Fibroblast of gingiva (primary cell): ENCODE measurements at places on chromosomes 1 and 21.

DNA sequence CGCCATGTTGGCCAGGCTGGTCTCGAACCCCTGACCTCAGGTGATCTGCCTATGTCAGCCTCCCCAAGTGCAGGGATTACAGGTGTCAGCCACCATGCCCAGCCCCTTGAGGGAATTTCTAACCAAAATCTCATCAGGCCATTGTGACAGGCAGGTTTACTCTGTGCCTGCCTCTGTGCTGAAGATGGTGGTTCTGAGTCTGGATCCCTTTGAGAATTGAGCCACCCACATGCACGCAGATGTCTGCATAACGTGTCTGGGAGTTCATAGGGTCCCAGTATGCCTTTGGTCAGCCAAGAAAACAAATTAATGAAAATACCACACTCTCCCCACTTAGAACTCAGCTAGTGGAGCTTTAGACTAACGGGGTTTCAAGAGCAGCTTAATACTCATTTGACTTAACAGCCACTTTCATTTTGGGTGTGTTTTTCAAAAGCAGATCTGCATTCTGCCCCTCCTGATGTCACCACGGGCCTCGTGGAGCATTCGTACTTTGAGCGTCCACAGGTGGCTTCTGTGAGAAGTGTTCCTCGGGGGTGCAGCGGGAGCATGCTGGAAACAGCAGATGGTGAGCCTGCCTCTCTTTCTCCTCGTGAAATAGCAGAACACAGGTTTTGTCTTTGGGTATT is 45.3 kb downstream of the DIP2A start:
- DNase-seq = no peak

DNA sequence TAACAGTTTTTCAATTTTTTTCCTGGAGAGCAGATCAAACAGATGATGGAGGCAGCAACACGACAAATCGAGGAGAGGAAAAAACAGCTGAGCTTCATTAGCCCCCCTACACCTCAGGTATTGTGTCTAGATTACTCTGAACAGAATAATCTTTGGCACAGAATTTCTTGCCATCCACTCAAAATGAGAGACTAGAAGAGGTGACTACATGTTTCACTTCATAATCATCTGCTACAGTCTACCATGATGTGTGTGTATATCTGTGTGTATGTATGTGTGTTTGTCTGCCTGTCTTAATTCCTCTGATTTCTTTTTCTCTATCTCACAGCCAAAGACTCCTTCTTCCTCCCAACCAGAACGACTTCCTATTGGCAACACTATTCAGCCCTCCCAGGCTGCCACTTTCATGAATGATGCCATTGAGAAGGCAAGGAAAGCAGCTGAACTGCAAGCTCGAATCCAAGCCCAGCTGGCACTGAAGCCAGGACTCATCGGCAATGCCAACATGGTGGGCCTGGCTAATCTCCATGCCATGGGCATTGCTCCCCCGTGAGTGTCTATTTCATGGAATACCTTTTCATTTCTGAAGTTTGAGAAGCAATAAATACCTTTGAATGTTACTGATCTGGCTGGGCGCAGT is 11.4 kb downstream of the PRPF3 start:
- no peak for DNase-seq

GRCh38 chr1:199685369-199685768 is 342.1 kb upstream of the NR5A2 start:
- DNase-seq = no peak

DNA sequence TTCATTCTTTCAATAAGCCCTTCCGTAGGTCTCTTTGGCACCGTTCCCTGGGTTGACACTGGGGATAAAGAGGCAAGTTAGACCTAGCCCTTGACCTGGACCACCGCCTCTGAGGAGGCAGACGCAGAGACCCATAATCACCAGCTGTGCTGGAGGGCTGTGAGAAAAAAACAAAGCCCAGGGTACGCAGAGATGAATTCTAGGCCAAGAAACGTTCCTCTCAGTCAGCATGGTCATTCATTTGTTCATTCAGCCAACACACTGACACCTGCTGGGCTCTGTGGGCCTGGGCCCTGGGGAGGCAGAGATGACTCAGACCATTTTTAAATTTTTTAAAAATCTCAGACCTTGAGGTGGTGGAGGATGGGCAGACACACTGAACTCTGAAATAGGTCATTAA is 26.3 kb upstream of the TRABD2B start:
- DNase-seq = no peak

- DNase-seq = peak; percentile 65
Measured at GRCh38 chr1:202184750-202185460, 8.7 kb upstream of the LGR6 start.

DNA sequence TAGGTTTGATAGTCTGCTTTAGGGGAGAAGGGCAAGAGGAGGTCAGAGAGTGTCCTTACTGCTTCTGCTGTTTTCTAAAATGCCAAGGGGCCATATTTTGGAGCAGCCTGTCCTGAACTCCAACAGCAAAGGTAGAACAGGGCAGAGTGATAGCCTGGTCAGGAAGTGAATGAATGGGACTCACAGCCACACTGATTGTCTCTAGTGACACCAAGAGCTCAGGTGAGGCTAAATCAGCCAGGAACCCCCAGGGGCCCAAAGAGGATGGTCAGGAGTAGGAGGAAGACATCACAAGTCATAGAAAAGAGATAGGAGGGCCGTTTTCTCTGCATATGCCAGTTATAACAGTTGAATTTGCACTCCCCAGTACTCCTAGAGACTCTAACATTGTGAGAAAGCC is 97.4 kb upstream of the DUSP10 start:
- no peak for DNase-seq

DNA sequence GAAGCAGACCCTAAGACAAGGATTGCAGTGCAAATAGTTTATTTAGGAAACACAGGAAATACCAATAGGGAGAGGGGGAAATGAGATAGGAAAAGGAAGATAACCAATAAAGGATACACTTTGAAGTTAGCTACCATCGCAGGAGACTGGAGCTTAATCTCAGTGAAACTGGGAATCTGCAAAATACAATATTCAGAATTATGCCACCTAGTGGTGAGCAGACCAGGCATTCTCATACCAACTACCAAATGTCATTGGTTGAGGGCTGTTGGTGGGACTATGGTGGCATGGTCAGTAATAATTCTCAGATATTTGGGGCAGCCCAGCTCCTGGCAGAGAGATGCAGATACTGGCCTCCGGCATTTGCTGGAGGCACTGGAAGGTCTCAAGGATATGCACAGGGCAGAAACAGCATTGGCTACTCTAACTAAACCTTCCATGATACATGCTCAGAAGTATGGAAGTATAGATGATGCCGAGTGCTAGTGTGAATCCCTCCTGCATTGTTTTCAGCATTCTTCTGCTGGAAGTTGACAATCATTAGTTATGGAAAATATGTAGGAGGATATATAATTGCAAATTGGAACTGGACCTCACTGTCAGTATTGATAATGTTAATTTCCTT is 11.8 kb upstream of the ZFP69B start:
- DNase-seq = peak; percentile 13

GRCh38 chr1:154746622-154747299 is 123.3 kb downstream of the KCNN3 start:
- DNase-seq = no peak

DNA sequence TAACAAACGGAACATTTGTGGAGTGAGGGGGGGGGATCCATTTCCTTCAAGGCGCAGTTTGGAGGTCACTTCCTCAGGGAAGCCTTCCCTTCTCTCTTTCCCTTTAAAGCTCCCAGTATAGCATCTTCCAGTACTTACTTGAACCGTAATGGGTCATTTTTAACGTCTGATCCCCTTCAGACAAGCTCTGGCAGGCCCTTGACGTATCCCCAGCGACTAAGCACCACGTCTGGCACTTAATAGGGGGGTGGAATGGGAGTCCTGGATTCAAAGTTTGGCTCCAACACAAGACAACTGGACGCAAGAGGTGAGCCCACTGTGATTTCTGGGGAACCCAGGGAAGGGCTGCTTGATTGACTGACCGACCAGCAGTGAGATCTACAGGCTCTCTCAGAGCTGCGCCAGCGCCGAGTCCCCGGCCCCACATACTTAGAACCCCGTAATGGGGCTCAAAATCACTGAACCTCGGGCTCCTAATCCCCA is 441 bp downstream of the YARS1 start:
- DNase-seq = peak; percentile 26

DNA sequence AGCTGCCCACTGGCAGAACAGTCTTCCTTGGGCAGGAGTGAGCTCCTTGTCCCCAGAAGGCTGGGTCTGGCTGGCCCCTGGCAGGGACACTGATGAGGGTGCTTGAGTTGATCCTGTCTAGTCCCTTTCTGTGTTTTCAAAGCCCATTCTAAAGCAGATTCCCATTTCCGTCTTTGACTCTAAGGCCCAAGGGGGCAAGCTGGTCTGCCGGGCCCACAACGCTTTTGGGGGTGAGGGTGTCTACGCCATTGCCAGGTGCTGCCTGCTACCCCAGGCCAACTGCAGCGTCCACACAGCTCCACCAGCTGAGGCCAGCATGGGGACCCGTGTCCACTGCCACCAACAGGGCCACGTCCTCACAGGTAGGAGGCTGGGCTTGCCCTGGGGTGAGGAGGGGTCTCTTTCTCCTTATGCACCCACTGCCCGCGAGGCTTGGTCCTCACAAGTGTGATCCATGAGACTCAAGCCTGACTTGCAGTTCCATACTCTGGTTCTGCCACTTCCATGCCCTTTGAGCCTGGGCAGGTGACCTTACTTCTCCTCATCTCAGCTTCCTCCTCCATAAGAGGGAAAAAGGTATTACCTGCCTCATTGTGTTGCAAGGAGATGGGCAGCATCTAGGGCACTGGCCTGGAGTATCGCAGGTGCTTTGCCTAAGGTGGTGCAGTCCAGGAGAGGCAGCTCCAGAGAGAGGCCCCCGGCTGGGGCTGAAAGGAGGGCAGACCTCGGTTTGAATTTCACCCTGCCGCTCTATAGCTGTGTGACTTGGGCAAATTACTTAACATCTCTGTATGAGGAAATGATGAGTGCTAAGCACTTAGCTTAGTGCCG is 20.2 kb downstream of the PCSK9 start:
- no peak for DNase-seq

GRCh38 chr1:24505816-24506215 is 3.2 kb downstream of the RCAN3 start:
- no peak for DNase-seq

DNA sequence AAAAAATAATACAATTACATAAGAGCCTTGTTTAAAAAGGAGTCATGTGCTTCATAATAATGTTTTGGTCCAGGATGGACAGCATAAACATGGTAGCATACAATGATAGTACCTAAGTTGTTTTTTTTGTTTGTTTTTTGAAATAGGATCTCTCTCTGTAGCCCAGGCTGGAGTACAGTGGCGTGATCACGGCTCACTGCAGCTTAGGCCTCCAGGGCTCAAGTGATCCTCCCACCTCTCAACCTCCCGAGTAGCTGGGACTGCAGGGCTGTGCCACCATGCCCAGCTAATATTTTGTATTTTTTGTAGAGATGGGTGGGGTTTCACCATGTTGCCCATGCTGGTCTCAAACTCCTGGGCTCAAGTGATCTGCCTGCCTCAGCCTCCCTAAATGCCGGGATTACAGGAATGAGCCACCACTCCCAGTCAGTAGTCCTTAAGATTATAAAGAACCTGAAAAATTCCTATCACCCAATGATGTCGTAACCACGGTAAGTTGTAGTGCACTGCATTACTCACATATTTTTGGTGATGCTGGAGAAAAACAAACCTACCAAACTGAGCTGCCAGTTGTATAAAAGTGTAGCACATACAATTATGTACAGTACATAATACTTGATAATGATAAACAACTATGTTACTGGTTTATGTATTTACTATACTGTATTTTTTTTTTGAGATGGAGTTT is 22.4 kb upstream of the RCOR3 start:
- DNase-seq = no peak

GRCh38 chr1:228307218-228308023 is 99.2 kb downstream of the TRIM11 start:
- DNase-seq = no peak

DNA sequence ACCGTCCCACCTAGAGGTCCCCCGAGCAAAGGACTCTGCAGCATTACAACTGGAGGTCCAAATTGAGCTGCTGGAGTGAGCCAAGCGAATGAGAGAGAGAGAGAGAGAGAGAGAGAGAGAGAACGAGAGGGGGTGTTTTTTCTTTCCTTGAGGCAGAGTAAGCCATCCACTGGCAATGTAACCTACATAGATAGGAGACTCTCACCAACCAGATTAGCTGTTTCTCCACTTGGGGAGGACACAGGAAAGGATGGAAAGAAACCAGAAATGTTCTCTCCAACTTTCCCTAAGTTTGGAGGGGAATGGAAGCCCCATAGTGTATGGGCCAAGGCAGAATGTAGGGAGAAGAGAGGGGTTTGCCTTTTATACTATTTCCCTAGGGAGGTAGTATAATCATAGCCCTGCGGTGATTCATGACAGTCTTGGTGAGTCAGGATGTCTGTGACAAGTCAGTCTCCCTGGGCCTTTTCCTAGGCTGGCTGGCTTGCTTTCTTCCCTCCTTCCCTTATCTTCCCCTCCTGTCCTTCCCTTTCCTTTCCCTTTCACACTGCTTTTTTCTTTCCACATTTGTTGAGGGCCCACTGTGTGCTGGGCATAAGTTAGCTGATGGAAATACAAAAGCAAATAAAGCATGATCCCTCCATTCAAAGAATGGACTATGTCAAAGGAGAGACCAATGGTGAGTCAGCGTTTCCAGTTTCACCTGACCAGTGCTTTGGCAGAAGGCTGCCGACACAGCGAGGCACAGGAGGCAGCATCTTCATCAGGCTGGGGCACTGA is 7.1 kb downstream of the FNDC7 start:
- peak; percentile 73 for DNase-seq

- no peak for DNase-seq
Measured at GRCh38 chr1:92883297-92883696, 51.5 kb downstream of the RPL5 start.

DNA sequence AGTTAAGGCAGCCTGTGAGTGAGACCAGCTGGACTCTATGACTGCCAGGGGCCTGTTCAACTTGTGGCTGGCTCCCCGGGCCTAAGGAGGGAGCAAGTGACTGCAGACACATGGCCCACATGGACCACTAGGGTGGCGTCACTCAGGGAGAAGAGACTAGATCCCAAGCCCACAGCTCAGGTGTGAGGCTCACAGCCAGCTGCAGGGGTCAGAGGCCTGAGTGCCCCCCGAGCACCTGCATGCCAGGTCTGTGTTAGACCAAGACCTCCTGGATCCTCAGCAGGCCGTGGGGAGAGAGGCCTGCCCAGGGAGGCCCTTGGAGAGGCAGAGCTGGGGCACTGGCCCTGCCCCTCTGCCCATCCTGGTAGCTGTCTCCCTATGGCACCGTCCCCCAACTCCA is 142.4 kb upstream of the RUNX3 start:
- DNase-seq = no peak

GRCh38 chr1:51192213-51192843 is 43.7 kb upstream of the RNF11 start:
- peak; percentile 77 for DNase-seq

- no peak for DNase-seq
Measured at GRCh38 chr1:201773764-201774163, 55.2 kb upstream of the IPO9 start.

- no peak for DNase-seq
Measured at GRCh38 chr1:4379451-4380175, 274.8 kb upstream of the AJAP1 start.

DNA sequence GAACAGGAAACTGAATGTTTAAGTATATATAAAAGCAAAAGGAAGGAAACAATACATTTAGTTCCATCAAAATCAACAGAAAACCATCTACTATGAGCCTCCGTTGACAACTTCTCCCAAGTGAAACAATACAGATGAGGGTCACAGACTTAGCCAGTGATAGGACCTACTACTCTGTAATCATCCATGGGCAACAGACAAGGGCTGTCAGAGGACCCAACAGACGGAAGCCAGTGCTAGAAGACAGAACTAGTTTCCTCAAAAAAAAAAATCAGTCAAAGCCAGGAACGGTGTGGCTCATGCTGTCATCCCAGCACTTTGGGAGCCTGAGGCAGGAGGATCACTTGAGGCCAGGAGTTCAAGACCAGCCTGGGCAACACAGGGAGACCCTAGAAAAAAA is 20.6 kb downstream of the RERE start:
- DNase-seq = no peak

- no peak for DNase-seq
Measured at GRCh38 chr1:21823980-21824702, 12.1 kb downstream of the LDLRAD2 start.
